ENCODE measurements at places on chromosomes 7 and 10.
A peak's percentile ranks its signal among the peaks of the same experiment; 100 is the strongest.

DNA sequence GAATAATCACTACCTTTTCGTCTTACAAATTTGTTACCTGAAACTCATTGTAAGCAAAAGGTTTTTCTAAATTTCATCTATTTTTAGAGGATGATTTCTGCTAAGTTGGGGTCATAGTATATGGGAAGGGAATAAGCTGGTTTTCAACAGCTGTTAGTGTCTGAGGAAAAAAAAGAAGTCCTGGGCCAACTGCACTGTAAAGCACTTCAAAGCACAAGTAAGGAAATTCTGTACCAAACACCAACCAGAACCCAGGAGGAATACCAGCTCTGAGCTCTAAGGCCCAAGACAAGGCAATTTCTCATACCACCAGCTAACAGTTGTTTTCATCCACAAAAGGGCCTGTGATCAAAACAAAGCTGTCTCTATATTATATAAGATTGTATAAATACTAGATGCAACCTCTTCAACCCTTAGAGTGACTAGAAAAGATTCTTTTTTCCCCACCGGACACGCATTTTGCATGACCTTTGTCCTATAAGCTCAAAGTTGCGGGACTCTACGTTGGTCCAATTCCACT is 6.1 kb upstream of the MEOX2 start:
- DNase-seq, result no peak

DNA sequence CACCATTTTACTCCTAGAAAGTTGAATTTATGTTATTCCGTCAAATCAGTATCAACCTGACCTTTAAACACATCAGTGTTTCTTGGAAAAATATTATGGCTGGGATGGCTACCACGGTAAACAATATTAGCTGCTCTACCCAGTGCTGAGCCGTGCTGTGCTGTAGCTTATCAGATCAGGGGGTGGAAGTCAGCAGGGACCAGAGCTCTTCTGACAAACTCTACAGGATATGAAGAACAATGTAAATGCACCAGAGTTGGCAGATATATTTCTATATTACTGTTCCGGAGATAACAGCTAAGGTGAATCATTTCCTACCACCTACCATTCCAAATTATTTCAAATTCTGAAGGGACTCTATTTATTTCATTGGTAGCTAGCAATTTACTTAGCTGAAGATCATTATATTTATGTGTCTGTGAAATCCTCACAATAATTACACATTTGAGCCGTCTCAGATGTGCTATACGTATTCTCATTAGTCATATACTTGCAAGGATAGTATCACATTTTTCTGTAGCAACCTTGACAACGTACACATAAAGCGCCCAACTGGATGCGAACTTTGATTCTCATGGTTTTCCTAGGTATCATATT is 76.5 kb downstream of the TEX36 start:
- DNase-seq, result no peak

DNA sequence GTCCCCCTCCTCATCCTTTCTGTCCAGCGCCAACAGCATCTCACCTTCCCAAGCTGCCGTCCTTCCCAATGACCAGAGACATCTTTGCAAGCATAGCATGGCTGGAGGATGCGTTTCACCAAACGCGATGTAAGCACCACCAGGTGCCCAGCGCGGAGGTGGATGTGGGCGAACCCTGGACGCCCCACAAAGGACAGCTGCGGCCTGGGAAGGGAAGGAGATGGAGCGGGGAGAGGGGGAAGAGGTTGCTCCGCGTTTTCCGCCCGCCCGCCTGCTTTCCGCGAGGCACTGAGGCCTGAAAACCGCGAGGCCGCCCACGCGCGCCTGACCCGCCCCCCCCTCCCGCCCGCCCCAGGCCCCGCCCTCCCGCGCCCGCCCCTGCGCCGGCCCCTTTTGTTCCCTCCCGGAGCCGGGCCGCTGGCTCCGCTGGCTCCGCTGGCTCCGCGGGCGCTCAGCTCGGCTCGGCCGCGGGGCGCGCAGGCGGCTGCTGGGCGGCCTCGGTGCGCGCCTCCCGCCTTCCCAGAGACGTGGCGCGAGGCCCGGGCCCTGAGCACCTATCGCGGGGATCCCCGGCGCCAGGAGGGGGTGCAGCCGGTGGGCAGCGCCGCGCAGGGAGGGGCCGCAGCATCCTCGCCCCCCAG is at the start of gene CLIP2:
CLIP2 (plus strand) TSS at position 390 of the 641 bp plus-strand sequence. CDS start 28,140 bp downstream, outside the sequence.
- peak; percentile 9 for DNase-seq

DNA sequence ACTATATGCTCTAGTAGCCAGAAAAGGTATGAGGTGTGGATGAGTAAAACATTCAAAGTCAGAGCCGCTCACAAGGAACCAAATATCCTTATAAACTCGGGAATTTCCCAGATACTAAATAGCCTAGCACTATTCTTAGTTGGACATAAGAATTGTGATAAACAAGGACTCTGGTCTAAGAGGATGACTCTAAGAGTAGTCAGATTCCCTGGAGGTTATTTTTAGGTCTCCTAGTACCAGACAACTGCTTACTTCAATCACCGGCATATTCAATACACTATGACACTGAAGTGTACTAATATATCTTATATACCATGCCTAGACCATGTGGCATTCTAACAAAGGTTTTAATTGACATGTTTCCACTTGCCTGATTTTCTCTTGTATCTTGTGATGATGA is 56.5 kb downstream of the LMBR1 start:
- DNase-seq, result no peak

DNA sequence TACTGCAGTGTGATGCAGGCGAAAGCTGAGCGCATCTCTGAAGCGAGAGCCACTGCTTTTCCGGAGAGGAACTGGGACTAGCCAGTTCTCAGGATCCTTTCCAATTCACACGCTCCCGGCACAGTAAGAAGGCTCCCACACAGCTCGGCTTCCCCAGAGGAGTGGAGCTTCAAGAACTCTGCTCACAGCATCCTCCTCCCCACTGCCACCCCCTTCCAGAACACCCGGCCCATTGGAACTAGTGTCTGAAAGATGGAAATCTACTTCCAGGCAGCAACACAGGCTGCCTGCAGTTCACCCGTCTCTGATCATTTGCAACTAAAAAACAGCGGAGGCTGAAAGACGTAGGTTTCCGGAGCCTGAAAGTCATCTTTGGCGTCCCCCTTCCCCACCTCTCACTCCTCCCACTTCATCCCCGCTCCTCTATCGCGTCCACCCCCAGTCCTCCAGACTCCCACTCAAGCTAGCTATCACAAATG is at the start of gene DGKB:
DGKB (minus strand) TSS at position 163 of the 479 bp plus-strand sequence.
- no peak for DNase-seq

GRCh38 chr10:62243647-62243997 is 25.0 kb downstream of the RTKN2 start:
- no peak for DNase-seq

DNA sequence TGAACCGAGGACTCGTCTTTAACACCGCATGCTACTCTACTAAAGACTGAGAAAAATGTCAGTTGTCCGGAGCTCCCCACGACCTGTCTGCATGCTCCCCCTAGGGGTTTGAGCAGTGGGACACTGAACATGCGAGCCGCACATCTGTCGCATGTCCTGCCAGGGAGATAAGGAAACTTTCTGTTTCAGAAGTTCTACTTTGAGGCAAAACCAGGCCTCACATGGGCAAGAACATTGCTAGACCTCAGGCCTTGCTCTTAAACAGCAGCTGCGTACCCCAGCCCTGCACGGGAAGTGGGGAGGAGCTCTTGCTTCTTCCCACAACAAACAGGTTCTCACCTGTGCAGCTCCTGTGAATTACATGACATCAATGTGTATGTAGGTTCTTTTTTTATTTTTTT is 30.3 kb upstream of the HERPUD2 start:
- DNase-seq, result no peak

DNA sequence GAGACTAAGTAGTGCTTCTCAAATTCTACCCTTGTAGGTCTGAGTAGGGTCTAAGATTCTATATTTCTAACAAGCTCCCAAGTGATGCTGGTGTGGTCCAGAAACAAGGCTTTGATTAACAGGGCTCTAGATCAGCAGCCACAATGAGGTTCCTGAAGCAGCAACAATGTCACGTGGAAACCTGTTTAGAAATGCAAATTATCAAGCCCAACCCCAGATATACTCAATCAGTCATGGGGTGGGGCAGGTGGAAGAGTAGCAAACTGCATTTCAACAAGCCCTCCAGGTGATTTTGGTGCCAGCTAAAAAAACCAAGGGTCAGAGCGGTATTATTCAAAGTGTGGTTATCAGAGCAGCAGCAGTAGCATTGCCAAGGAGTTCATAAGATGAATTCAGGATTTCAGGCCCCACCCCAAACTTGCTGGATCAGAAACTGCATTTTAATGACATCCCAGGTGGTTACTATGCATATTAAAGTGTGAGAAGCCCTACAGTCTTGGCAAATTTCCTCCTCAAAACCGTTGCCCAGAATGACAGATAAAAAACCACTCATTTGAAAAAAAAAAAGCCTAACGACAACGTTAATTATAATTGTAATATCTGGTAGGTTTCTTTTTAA is 199.2 kb downstream of the AHR start:
- DNase-seq, result no peak

- DNase-seq, result no peak
Observed at GRCh38 chr7:150944066-150945042, 33.8 kb downstream of the KCNH2 start.

DNA sequence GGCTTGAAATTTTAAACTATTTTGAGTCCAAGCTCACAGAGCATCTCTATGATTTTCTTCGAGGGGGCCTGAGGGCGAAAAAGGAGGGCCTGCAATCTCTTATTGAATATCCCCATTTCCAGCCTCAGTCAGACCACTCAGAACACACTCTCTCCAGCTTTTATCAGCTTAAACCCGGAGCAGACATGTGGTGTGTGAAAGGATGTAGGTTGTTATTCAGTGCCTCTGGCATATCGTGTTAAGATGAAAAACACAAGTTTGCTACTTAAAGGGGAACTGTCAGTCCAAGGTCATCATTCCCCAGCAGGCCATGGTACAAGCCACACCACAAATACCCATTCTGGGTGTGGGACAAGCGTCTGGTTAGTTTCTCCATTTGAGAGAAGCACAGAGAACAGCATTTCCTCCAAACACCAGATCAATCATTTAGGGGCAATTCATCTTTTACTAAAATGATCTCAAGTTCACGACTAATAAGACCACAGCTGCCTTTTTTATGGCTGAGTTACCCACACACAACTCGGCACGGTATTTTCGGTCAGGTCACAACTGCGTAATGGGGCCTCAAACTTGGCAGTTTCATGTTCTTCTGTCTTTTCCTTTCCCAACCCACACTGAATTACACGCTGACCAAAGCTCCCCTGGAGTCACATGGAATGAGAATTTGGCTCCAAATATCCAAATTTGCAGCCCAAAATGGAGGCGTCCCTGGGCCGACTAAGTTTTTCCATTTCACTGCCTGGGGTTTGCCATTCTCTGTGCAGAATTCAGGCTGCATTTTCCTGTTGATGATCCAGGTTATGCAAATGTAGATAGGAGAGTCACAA is 188.4 kb downstream of the SEM1 start:
- DNase-seq, result no peak

- DNase-seq, result no peak
Observed at GRCh38 chr7:105796365-105796764, 80.0 kb downstream of the ATXN7L1 start.

DNA sequence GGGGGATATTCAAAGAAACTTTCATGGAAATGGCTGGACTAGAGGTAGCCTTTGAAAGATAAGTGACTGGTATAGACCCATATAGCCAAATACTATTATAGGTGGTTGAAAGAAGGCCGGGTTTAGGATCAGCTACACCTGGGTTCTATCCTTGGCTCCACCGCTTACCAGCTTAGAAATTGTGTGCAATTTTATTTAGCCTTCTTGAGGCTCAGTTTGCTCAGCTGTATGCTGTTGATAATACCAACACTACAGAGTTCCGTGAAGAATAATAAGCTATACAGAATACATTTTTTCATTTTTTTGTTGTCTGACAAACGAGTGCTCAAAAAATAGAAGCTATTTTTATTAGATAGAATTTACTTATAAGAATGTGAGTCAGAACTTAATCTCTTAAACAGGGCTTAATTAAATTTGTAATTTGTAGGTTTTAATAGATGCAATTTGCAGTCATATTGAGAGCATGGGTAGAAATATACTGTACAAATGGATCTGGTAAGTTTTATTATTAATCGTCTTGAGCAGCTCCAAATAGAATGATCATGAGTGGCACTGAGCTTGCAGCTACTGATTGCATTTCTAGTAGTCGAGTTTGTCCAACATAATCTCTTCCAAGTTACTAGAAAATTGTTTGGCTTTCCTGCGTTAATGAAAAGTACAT is 164.3 kb upstream of the PHYHIPL start:
- no peak for DNase-seq

DNA sequence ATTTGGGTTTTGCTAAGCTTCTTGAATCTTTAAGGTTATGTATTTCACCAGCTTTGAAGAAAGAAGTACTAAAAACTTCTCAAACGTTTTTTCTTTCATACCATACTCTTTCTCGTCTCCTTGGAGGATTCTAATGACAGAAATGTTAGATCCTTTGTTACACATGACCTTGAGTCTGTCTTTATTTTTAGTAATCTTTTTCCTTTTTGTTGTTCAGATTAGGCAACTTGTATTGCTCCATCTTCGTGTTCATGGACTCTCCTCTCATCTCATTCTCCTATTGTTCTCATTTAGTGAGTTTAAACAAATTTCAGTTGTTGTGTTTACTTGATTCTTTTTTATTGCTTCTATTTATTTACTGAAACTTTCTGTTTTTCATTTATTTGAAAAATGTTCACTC is 73.7 kb downstream of the WDFY4 start:
- DNase-seq, result no peak

DNA sequence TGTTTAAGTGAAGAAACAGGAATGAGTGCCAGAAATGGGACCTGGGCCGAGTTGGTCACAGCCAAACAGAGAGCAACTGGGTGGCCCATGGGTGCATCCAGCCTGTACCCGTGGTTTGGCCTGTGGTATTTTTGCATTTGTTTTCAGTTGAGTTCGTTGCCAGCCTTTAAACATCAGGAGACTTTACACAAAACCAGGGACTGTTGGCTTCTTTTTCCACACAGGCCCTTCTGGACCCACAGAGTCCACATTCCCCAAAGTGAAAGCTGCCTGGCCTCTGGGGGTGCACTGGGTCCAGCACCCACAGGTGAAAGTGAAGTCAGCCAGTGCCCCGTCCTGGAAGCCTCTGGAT is 54.1 kb upstream of the TNS3 start:
- DNase-seq, result no peak

DNA sequence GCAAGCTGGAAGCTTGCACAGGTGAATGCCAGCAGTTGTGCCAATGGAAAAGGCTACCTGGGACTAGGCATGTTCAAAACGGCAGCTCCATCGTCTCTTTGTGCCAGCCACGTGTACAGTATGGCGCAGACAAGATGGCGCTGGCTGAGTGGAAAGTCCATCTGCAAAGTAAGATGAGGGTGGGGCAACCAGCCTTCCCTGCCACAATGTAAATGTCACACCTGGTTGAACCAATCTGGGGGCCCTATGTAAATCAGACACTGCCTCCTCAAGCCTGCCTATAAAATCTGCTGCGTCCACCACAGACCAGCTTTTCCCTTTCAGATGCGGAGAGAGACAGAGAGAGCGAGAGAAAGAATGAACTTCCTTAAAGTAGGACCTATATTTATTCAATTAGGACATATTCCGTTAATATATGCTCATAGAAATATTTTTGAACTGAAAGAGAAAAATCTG is 18.5 kb upstream of the C7orf33 start:
- DNase-seq, result no peak

DNA sequence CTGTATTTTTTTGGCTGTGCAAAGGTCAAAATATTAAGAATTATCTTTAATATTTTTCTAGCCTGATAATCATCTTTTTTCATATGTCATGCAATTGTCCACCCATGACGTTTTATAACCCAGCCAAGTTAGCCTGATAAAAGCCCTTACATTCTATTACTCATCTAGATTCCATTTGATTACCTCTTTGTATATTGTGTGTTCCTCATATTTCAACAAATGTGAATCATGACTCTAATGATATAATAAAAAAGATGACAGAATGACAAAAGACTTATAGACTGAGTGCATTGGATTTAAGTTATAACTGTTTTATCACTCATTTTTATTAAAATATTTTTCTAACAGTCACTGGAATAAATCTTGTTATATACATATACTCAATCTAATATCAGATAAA is 1560.0 kb upstream of the LRRTM3 start:
- DNase-seq, result no peak
